ENCODE measurements at places on chromosomes 3 and 15.

- no peak for DNase-seq
These were observed 469 bp downstream of the ZNF770 start for GRCh38 chr15:34987609-34988026.

- no peak for DNase-seq
These were observed 374.1 kb downstream of the FHIT start for GRCh38 chr3:60877188-60877587.

DNA sequence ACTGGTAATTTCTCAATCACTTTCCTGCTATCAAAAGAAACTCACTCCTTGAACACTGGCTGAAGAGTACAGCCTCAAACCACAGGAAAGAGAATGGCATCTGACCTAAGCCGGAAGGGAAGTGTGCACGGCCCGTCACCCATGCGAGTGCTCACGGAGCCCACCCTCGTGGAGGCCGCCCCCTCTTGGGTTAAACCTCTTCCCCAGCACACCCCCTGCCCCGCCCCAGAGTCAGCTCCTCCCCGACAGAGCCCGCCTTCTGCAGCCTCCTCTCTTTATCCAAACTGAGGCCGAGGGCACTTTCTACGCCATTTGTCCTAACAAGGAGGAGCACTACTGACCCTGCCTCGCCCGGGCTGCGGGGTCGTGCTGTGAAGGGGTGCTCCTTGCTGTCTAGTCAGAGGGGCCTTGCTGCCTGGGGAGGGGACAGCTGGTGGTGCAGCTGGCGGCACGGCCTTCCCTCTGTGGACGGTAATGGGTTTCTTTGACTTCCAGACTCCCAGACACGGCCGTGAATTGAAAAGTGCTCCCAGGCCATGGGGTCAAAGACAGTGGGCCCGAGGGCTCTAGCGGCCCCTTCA is 137.7 kb downstream of the NSMCE3 start:
- no peak for DNase-seq

- no peak for DNase-seq
These were observed 49.8 kb downstream of the PPCDC start for GRCh38 chr15:75073197-75073596.

DNA sequence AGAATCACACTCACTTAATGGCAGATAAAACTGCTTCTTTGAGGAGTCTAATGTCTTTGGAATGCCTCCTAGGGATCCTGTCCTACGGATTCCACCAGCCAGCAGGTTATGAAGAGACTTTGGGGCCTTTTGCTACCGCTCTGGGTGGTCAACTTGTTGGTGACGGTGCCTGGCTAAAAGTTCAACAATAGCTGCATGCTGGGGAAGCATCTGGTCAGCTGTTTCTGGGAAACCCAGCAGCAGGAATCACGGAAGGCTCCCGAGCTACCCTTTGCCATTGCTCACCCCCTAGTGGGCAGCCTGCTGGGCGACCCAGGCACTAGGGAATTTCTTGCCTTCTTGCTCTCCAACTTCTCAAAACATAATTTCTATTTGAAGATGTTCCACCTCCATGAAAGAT is 263.3 kb downstream of the NEK10 start:
- no peak for DNase-seq

DNA sequence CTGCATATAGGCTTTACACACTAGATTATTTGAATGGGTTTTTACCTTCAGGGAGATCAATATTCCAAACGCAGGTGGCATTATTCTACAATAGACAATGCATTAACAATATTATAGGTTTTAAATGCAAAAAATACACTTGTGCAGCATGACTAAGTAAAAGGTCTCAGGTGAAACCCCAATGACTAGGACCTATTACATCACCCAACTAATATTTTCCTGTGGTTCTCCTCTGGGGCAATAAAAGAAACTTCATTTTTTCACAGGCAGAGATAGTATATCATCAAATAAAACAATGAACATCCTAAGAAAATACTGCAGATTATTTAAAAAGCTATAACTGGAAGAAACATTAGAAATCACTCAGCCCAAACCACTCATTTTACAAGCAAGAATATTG is 375.3 kb downstream of the ROBO1 start:
- no peak for DNase-seq

DNA sequence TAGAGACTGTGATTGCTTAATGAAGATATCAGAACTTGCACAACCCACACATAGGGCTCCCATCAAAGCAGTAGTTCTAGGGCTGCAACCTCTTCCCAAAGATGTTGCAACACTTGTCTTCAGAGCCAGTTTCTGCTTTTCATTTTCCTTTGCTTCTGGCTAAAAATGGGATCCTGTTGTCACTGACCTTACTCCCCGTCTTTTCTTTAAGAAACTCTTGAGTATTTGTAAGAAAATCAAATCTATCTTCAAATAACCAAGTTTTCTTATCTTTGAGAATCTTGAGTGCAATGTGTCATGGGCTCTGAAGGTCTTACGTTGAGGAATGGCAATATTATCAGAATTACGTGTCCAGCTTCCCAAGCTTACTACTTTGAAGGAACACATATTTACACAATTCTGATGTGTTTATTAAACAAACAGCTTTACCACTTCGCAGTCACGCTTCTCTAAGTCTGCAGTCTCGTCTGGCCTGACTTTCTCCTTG is 24.1 kb downstream of the CACNA1D start:
- no peak for DNase-seq

GRCh38 chr3:101903451-101903871 is 54.1 kb downstream of the NFKBIZ start:
- no peak for DNase-seq

- DNase-seq, result no peak
These were observed 4.3 kb upstream of the UBE2E2 start for GRCh38 chr3:23198801-23199200.

DNA sequence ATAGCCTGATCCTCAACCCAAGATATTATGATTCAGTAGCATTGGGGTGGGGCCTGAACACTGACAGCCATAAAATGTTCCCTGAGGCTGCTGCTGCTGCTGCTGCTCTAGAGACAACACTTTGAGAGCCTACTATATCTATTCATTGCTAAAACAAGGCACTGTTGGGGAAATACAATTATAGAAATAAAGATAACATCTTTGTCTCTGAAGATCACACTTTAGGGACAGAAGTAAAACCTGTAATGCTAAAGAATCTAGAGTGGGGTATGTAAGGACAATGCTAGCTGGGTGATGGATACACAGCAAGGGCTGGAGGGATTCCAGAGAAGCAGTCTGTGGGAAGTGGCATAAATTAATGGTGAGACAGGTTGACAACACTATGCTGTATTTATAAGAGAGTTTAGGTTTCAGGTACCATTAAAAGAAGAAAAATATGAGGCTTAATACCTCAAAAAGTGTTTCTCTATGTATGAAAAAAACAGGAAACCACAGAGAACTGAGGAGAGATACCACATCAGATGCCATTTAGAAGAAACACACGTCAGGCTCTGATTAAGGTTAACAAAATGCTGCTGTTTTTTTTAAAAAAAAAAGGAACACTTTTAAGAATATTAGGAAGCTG is 115.9 kb downstream of the CBLB start:
- DNase-seq, result peak; percentile 67

- no peak for DNase-seq
These were observed 94.0 kb upstream of the IQSEC1 start for GRCh38 chr3:13167064-13167743.

DNA sequence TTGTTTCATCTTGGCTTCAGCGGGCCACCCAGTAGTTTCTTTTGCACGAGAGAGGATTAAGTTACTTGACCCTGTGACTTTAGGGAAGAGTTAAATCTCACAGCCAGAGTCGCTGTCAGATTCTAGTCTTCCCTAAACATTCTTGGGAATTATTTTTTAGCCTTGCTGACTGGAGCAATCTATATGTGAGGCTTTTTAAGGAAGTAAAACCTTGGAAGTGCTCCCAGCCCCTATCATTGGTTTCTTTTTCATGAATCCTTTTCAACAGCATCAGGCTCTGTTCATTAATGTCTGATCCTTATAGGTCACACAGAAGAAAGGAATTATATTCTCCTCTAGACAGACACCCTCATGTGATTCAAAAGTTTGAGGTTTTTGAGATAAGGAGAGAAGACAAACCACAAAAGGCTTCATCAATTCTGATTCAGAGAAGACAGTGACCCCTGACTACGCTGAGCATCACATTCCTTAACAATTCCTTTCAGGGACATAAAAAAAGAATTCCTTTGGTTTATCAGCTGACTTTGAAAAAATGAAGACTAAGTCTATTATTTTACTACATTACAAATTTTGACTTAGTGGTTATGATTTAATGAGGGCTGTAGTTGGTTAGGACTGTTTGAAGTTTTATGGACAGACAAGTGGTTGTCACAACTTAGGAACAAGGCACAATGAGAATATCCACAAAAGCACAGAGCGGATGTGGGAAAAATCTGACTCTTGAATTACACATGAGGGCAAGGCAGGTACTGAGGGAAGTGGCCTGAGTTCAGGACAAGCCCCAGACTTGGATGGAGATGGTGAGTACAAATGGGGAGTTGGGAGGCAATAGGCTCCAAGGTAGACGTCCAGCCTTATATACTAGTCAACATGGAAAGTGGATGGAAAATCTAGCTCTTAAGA is 171.1 kb upstream of the STT3B start:
- no peak for DNase-seq

DNA sequence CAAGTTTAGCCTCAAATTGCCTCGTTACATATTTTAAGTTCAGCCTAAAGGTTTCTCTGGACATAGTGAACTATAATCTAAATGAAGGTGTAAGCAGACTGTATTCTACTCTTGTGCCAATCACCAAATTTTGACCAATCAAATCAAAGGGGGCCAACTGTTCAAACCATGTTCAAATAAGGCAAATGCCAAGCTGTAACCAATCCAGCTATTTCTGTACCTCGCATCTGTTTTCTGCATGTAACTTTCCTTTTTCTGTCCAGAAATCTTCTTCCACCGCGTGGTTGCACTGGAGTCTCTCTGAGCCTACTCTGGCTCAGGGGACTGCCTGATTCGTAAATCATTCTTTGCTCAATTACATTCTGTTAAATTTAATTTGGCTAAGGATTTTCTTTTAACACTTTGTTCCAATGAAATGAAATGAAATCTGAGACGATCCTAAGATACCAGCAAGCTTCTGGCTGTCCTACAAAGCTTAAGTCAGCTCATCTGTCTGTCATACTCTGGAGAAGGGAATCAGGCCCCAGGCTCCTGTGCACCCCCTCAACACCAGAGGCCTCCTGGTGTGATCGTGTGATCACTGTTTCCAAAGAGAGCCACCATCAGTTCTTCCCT is 53.2 kb upstream of the ZNF148 start:
- no peak for DNase-seq

DNA sequence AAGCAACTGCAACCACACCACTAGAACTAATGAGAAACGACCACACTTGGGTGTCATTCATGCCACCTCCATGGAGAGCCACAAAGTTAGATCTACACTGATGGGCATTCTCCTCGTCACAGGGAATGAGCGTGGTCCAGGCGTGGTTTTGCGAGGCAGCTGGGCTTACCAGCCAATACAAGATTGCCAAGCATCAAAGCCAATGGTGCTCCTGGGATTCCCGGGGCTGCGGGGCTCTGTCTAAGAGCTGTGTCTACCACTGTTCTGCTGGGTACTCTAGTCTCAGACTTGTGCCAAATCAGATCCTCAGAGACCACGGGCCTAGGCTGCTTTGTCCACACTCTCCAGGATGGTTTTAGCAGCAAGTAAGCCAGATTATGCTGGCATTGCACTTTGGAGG is 43.8 kb downstream of the RAB6B start:
- DNase-seq, result no peak

Measured in activated CD4-positive, alpha-beta T cell treated with anti-CD3 and anti-CD28 coated beads, Interleukin-10, Interleukin-2, amounts not matched to agents 100 ng/mL and 50 ng/mL, durations not matched to agents 16 hours and 8 hours (primary cell).